ENCODE measurements at places on chromosomes 16 and 17.

- peak; percentile 7 for DNase-seq
These were observed 1.7 kb downstream of the MT2A start for GRCh38 chr16:56610017-56610608.

GRCh38 chr17:2029911-2030778, at the start of gene DPH1:
Gene DPH1 (plus strand): TSS chr17:2030153. CDS start chr17:2030170, 17 bp downstream.
- peak; percentile 79 for DNase-seq

DNA sequence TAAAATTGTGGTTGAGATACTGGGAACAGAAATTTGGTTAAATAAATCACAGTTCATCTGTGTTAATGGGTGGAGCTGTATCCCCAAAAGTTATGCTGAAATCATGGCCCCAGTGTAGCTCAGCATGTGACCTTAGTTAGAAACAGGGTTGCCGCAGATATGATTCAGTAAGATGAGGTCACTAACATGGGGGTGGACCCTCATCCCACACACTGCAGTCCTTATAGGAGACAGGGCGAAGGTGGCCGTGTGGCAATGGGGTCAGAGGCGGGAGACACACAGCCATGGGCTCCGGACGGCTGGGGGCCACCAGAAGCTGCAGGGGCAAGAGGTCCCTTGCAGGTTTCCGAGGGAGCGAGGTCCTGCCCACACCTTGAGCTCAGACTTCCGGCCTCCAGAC, 10.7 kb downstream of the GALNS start:
- no peak for DNase-seq

DNA sequence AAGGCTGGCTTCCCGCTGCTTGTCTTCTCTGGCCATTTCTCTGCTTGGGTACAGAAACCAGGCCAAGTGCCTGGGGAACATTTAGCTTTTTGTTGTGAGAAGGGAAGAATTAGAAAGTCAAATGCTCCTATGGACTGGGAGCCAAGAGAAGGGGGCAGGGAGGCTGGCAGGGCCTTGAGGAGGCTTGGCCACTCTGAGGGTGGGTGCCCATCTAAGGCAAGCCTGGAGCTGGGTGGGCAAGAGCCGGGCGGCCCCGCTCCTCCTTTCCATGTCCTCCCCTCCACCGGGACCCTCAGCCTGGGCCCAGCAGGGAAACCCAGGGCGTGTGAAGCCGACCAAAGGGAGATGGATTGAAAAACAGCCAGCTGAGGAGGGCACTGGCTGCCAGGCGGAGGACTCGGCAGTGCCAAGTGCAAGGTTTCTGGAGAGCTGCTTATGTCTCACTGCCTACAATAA, 69.4 kb downstream of the NTN1 start:
- no peak for DNase-seq

DNA sequence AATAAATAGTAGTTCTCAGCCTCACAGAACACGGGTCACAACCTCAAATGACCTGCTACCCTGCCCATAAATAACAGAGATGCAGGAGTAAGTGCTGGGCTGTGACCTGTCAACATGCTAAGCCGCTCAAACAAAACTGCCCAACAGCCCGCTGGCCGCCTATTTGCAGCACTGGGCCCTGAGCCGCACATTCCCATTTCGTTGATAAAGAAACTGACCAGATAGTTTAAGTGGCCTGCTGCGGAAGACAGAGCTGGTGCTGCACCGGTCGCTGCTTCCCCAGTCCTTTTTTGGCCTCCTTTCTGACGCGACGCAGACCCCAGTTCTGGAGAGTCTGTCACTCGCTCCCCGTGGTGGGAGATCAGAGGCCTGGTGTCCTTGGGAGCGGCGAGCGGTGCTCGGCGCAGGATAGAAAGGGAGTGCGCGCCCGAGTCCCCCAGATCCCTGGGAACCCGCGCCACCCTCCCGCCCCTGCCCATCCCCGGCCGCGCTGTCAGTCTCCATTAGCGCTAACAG, 349 bp upstream of the SLC6A2 start:
- DNase-seq, result no peak

GRCh38 chr17:19714542-19715411, 1.6 kb downstream of the SLC47A2 start:
- DNase-seq, result no peak

DNA sequence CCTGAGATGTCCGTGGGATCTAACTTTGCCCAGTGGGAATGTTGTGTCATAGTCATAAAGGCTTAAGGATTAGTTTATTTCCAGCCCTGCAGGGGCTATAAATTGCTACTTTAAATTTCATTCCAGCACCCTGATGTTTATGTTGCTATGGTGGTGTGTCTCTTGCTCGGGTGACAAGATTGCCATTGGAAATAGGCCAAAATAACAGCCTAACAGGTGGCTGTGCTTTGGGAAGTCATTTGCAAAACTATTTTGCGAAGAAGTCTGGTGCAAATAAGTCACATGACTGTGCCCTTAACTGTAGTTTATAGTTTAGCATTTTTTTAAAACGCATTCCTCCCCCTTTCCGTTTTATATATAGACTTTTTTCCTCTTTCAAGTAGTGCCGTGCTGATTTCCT, 23.1 kb downstream of the PITPNC1 start:
- peak; percentile 1 for DNase-seq

DNA sequence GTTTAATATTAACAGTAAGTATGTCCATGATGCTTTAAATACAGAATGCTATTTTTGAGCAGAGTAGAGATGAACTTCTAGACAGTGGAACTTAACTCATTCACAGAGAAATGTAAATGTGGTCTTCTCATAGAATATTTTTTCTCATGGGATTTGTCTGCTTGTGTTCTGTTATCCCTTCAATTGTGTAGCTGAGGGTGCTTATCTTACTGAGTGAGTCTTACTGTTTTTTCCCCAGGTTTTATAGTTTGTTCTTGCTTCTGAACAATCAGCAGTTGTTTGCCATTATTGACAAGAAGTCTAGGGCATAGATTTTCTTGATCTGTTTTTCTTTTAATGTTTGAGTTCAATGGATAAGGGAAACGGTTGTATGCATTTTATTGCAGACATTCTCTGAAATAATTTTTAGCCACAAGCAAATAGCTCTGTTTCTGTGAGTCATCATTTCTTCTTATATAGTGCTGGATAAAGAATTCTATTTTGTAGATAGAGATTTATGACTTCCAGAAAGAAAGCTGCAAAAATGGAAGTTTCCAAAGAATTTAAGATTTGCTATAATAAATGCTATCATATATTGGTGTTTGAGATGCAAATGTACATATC, 60.5 kb downstream of the NF1 start:
- DNase-seq, result no peak

- DNase-seq, result no peak
These were observed 29.5 kb downstream of the NSMCE1 start for GRCh38 chr16:27239026-27239425.

DNA sequence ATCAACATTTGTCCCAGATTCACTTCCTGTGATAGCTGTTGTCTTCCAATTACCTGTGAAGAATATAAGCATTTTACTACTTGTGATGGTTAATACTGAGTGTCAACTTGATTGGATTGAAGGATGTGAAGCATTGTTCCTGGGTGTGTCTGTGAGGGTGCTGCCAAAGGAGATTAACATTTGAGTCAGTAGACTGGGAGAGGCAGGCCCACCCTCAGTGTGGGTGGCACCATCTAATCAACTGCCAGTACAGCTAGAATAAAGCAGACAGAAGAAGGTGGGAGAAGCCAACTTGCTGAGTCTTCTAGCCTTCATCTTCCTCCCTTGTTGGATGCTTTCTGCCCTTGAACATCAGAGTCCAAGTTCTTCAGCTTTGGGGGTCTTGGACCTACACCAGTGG, 660.4 kb upstream of the GOT2 start:
- no peak for DNase-seq

DNA sequence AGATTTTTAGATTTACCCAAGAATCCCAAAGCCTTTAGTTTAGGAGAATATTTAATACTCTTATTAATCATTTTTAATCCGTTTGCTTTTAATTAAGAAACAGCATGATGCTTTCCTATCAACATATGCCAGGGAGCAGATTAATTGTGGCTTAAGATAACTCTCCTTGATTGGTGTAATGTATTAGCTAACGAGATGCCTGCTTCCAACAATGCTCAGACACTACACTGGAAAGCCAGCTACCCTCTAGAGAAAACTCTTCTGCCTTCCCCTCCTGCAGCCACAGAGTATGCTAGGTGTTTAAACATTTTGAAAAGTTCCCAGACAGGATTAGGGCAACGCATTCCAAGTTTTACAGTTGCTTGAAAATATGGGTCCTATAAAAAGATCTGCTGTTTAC, 142.2 kb downstream of the AATF start:
- no peak for DNase-seq

GRCh38 chr16:59090541-59090940, 356.4 kb upstream of the GOT2 start:
- DNase-seq, result no peak

DNA sequence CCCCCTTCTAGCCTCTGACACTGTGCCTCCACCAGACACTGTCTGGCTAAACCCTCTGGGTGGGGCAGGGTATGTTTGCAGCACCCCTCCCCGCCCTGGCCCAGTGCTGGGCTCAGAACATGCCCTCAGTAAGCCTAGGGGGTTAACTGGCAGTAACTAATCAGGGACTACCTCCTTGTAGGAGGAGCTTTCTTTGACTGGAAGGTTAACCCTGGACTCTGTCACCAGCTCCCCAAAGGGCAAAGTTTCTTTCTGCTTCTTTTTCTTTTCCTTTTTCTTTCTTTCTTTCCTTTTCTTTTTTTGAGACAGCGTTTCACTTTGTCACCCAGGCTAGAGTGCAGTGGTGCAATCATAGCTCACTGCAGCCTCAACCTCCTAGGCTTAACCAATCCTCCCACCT, 76.8 kb downstream of the PLXDC1 start:
- DNase-seq, result no peak

GRCh38 chr17:50893183-50893993, 27.2 kb upstream of the TOB1 start:
- DNase-seq, result no peak

DNA sequence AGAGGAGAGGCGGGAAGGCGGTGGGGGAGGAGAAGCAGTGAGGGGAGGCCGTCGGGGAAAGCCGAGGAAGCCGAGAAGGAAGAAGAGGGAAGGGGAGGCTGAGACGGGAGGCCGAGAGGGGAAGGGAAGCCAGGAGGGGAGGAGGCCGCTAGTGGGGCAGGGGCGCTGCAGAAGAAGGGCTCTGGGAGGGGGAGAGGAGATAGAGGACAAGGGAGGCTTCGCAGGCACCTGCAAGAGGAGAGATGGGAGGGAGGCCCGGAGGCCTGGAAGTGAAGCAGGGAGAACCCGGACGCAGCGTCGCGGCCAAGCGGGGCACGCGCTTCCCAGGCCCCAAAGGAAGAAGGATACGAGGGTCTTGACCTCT, 2.3 kb downstream of the C17orf58 start:
- no peak for DNase-seq

DNA sequence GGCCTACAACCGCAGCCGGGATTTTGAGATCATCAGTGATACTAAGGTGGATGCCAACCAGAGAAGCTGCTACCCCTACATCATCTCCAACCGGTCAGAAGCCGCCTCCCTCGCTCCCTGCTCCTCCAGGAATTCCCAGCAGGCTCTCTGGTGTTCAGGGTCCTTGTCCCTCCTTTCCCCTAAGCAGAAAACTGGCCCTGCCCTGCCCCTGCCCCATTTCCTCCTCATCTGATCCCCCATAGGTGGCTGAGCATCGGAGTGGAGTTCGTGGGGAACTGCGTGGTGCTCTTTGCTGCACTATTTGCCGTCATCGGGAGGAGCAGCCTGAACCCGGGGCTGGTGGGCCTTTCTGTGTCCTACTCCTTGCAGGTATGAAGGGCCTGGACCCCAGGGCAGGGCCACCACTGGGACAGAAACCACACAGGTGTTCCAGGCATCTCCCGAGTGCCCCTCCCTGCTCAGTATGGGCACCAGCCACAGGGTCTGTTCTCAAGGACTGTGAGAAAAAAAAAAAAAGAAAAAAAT, 29.8 kb downstream of the ANKRD40 start:
- DNase-seq, result no peak

DNA sequence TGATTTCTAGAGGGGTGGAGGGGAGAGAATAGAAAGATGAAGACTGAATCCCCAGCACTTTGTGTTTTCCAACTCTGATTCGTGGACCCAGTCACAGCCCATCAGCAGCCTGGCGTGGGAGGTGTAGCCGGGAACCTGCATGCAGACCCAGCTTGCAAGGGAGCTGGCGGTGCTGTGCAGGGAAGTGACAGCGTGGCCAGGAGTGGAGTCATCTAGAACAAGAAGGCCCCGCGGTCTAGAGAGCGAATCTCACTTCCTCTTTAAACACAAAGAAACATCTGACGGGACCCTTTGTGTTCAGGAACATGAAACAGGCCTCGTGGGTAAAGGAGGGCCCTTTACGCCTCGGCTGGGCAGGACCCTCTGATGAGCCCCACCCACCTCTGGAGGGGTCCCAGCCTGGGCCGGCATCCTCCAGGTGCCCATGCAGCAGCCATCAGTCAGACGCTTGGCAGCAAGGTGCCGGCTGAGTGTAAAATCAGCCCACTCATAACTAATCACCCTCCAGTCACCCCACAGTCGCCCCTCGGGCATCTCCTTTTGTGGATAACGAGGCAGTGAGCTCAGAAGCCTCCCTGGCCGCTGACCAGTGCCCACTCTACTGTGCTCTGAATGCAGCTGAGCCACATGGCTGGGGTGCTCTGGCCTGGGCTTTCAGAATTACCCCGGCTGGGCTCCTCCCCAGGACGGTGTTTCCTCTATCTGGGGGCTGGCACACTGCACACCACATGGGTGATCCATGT, 4.4 kb downstream of the SNAI3 start:
- DNase-seq, result no peak

DNA sequence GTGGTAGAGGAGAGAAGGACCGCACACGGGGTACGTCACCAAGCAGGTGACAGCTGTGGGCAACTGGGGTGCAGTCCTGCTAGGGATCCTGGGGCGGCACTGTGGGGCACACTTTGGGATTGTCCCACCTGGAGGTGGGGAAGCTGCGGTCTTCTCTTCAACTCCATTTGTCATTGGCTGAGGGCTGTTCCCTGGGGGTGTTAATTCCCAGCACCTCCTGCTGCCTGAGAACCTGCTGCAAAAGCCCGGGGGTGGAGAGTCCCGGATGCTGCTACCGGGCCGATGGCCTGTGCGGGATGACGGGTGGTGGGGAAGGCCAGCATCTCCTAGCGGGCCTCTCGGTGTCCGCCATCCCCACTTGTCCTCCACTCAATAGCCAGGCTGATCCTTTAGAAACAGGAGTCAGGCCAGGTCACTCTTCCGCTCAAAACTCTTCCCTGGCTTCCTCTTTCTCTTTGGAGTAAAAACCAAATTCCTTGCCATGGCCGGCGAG, 100.2 kb downstream of the CYLD start:
- no peak for DNase-seq

DNA sequence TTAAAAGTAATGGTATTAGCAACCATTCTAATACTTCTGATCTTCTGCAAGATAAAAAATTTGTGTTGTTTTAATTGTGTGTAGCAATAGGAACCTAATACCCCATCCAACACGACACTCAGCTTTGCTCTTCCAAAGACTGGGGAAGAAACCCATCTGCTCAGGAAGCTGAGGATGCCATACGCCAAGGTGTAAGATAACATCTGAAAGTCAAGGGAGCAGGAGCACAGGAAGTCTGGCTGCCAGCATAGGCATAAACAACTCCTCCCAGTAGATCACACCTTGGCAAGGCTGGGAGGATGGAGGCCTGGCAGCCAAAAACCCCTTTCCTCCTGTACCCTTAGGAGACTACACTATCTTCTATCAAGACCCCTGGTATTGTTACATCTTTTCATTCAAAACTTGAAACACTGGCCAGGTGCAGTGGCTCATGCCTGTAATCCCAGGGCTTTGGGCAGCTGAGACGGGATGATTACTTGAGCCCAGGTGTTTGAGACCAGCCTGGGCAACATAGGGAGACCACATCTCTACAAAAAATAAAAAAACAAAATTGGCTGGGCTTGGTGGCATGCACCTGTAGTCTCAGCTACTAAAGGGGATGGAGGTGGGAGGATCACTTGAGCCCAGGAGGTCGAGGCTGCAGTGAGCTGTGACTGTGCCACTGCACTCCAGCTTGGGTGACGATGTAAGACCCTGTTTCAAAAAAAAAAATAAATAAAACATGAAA, 5.7 kb upstream of the SPHK1 start:
- no peak for DNase-seq

All from COR-L47 (cell line).